GM12878 (cell line): ENCODE measurements at places on chromosomes 16 and 17.

- DNase-seq = no peak
These were observed at the start of gene MAPK7 for GRCh38 chr17:19378416-19379360. Gene MAPK7, plus strand, starts transcription at chr17:19378498. Its CDS starts 403 bp downstream, at chr17:19378901.

- no peak for DNase-seq
These were observed 25.6 kb downstream of the ABCC3 start for GRCh38 chr17:50660042-50660886.

GRCh38 chr17:40703652-40704051 is at the start of gene KRT24:
Gene KRT24, minus strand, starts transcription at chr17:40703752. Its CDS starts 59 bp downstream, at chr17:40703693.
- no peak for DNase-seq

GRCh38 chr17:31327534-31328159 is 6.2 kb upstream of the EVI2A start:
- no peak for DNase-seq

DNA sequence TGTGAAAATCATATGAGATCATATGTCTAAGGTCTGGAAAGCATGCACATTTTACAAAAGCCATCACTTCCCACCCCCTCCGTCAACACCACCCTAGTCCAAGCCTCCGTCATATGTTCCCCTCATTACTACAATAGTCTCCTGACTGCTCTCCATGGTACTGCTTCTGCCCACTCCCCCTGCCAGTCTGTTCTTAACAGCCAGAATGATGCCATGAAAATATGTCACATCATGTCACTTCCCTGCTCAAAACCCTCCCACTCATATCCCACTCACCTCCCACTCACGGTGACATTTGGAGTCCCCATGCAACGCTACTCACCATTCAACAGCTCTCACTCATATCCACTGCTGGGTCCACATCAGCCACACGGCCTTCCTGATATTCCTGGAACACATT is 432.3 kb downstream of the XYLT1 start:
- no peak for DNase-seq

DNA sequence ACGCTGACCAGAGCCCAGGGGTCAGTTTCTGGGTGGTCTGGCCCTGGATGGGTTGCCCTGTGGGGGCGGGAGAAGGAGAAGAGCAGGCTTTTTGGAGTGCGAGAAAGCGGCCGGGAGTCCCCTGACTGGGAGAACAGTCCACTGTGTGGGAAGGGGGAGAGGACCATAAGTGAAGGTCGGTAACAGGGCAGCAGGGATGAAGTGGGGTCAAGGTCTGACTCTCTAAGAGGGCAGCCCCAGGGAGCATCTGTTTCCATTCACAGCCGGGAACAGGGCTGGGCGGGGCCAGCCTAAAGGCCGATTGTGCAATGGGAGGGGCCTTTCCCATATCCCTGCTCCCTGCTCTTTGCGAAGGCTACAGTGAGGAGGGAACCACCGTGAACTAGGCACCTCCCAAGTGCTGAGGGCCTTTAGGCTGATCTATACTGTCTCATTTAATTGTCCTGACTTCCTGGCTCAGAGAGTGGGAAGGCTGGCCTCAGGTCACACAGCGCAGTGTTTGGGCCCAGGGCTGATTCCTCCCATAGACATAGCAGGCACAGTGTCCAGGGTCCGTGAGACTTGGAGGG is 10.4 kb upstream of the WFDC1 start:
- DNase-seq = no peak

GRCh38 chr17:76641501-76641900 is 2.1 kb downstream of the ST6GALNAC1 start:
- DNase-seq = no peak

GRCh38 chr16:3761375-3762106 is 44.2 kb upstream of the TRAP1 start:
- no peak for DNase-seq

DNA sequence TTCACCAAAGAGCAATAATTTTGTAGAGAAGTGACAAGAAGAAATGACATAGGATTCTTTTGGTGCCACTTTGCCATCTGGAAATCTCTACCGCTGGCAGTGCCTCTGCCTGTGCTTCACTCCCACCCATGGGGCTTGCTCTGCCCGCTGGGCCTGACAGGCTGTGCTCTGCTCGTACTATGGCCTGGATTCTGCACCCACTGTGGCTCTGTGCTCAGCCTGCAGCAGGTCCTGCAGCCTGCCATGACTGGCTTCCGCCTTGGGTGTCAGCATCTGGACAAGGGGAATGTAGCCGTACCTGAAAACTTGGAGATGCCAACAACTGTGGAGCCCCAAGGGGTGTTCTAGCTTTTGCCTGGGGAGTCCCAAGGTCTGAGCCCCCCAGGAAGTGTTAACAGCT is 792.3 kb downstream of the CDH8 start:
- no peak for DNase-seq

DNA sequence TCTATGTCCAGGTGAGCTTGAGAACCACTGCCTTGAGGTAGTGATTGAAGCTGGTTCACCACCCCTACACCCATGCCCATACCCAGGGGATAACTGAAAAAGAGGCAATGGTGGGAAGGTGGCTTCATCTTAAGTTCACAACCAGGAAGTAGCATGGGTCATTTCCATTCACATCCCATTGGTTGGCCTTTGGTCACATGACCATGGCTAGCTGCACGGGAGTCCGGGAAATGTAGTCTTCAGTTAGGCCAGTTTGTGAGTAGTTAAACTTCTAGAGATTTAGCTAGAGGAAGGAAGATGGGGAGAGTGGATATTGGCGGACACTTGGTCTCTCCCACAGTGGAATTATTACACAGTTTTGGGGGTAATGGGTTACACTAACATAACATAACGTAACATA is 92.9 kb downstream of the RGS9 start:
- DNase-seq = no peak

- DNase-seq = no peak
These were observed 8.8 kb downstream of the NDEL1 start for GRCh38 chr17:8444494-8444893.

DNA sequence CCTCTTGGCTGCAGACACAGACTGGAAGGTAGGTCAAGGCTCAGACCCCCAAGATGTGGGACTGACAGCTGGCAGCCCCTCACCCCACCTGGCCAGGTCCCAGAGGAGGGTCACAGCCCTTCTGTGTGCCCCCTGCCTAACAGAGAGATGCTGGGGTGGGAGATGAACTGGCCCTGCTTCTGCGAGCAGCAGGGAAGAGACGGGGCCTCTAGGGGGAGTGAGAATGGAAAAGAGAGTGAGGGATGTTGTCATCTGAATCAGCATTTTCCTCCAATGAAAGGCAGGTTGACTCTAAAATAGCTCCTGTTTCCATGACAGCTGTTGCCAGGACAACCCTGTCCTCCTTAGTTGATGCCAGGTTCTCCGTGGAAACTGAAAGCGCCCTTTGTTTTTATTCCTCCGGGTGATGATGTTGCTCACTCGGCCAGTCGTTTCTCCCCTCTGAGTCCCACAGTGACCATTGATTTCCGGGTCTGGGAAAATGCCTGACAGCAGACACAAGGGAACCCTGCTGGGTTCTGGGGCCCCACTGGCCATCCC is 4.9 kb upstream of the NDRG4 start:
- DNase-seq = peak; percentile 59

- no peak for DNase-seq
These were observed 1515.1 kb downstream of the CDH11 start for GRCh38 chr16:63606778-63607177.

DNA sequence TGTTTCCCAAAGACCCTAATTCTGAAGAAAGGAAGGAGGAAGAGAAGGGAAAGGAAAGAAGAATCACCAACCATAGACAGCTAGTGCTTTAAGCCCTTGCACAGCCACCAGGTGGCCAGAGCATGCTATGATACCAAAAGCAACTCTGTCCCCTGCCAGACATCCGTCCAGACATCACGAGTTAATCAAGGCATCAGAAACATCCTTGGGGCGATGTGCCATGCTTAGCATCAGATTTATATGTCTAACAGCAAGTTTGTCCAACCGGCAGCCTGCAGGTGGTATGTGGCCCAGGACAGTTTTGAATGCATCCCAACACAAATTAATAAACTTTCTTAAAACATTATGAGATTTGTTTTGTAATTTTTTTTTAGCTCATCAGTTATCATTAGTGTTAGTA is 2.9 kb upstream of the CRYBA1 start:
- no peak for DNase-seq

- DNase-seq = no peak
These were observed 41.9 kb upstream of the CHMP6 start for GRCh38 chr17:80949451-80950421.

- DNase-seq = no peak
These were observed 24.9 kb upstream of the RHBDL3 start for GRCh38 chr17:32240750-32241149.

DNA sequence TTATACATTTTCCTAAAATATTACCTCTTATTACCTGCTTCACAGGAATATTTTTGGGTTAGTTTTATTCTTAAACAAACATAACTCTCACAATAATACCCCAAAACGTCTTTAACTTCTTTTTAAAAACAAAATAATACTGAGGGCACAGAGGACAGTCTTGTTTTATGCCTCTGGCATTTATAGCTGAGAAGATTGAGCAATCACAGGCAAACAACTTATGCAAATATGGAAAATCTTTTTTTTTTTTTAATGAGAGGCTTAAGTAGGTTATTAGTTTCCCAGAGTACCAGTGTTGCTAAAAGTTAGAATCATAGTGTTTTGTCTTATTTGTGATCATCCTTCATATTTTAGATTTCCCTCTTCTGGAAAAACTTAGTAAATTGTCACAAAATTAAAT is 195.0 kb downstream of the FTO start:
- DNase-seq = no peak

DNA sequence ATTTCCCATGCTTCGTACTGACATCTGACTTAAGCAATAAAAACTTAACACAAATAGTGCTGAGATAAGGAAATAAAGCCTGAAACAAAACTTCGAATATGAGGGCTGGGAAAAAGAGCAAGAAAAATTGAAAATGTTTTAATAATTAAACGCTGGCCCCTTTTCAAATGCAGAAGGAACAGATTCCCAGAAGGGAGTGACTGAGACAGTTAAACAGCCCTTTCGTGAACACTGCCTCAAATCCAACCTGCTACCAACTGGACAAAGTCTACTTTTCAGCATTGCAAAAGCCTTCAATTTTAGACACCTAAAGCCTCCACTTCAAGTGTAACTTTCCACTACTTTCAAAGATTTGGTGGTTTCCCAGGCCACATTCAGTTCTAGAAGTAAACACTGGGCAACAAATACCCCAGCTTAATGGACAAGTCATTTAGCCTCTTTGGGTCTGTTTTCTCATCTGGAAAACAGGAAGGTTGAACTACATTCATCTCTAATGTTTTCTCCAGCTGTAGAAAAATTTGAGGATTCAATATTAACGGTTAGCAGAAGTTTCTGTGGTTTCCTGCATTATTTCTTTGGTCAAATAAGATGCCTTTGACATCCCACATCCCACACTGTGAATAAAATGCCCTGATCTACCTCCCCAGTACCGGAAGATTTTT is 11.8 kb downstream of the RFFL start:
- no peak for DNase-seq

- no peak for DNase-seq
These were observed 25.7 kb downstream of the MINK1 start for GRCh38 chr17:4858882-4859260.

DNA sequence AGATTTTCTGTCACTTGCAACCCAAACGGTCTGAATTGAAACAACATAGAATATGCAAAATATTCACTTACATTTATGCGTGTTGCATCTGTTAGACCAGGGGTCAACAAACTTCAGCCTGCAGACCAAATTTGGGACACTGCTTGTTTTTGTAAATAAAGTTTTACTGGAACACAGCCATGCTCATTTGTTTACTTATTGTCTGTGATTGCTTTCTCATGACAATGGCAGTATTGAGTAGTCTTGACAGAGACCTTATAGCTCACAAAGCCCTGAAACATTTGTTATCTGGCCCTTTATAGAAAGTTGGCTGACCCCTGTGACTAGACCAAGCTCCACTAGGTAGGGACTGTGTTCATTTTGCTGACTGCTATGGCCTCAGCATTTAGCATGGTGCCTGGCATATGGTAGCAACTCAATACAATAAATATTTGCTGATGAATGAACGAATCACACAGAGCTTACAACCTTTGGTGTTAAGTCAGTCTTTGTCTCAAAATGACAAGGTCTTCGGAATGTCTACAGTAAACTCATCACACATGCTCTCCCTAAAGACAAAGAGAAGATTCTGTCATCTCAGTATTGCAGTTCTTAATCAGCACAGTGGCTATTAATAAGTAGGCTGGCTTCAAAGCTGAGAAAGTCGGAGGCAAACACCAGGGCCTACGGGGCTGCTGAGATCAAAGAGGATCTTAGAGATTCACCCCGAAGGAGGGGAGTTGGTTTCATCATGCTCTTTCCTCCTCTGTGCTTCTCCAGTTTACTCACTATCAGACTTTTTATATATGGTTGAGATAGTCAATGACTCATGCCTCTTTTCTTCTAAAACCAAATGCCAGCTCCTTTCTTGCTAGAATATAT is 95.2 kb upstream of the AXIN2 start:
- DNase-seq = peak; percentile 39

DNA sequence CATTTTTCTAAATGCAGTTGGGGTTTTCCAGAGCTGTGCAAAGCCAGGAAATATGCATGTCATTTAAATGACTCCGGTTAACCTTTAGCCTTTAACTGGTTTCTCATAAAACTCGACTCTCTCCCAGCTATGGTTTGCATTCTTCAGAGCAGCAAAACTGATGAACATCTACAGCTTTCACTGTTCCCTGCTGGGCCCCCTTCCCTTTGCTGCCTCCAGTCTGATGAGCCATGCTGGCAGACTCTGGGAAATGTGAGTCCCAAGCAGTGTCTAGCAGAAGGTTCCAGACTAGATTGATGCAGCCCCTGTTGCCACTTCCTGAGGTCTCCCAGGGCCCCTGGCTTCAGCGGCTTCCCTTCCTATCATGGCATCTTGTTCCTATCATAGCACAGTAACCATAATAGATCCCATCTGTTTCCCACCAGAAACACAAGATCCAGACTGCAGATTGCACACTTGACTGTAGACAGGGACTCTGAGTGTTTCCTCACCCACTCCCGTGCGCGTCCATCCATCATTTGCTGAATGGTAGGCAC is 135.4 kb downstream of the CLEC16A start:
- no peak for DNase-seq

GRCh38 chr17:77827511-77827910 is 131.0 kb upstream of the TNRC6C start:
- no peak for DNase-seq

GRCh38 chr17:71304498-71305158 is 816.2 kb upstream of the SOX9 start:
- no peak for DNase-seq

DNA sequence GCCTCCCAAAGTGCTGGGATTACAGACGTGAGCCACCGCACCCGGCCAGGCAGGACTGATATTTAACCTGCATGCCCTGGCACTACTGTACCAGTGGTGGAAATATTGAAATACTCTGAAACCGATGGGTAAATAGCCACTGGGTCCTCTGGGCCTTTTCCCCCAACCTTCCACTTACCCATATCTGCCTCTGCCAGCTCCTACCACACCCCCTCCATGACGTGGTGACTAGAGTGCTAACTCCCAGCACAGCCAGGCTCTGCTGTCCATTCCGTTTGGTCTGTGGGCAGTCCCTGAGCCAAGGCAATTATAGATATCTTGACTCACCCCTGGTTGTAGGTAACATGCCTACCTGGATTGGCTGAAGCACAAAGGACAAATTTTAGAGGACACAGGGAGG is 187.8 kb downstream of the PRKCB start:
- no peak for DNase-seq

GRCh38 chr17:17129466-17129865 is 76.7 kb downstream of the PLD6 start:
- no peak for DNase-seq

- no peak for DNase-seq
These were observed 1.1 kb downstream of the ACSF2 start for GRCh38 chr17:50426814-50427787.

GRCh38 chr16:4175849-4176248 is 59.6 kb upstream of the ADCY9 start:
- DNase-seq = no peak
